ENCODE measurements at places on chromosomes 2 and 18.
A peak's percentile ranks its signal among the peaks of the same experiment; 100 is the strongest.

DNA sequence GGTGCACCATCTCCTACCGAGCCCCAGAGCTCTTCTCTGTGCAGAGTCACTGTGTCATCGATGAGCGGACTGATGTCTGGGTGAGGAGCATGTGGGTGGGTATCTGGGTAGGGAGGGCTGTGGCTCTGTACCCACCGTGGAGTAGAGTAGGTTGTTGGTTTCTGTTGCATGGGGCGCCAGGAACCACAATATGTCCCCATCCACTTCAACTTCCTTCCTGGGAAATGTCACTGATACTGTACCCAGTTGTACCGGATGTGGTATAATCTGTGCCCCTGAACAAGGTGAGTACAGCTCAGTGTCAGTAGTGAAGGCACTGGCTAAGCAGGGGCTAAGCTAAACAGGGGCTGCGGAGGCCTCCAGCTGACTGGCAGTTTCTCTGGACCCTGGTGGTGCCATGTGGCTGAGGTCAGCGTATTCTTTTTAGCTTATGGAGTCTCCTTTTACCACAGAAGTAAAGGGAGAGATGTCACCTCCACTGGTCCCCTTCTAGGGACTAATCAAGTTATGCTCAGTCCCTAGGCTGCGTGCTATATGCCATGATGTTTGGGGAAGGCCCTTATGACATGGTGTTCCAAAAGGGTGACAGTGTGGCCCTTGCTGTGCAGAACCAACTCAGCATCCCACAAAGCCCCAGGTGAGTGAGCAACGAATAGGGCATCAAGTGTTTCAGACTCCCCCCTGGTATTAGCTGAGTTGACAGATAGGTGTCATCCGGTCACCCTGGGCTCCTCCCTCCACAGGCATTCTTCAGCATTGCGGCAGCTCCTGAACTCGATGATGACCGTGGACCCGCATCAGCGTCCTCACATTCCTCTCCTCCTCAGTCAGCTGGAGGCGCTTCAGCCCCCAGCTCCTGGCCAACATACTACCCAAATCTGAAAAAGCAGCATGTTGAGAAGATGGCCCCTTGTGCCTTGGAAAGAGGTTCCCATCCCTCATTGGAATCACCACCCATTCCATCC, 2.7 kb downstream of the STK16 start:
- peak; percentile 59 for ATAC-seq

DNA sequence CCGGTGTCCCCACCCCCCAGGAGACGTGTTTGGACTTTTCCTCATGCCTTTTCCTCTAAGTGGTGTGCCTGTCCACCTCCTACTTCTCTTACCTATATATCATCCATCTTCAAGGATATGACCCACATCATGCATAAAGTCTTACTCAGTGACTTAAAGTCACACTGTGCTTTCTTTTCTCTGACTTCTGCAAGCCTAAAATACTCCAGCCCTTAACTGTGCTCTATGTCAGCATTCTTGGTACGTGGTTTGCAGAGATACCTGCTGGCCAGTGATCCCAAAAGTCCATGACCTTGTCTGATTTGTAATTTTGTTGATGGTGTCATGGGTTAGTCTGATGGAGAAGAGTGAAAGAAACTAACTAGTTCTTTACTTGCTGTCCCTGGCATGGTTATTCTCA, 393.6 kb upstream of the NRP2 start:
- no peak for ATAC-seq

DNA sequence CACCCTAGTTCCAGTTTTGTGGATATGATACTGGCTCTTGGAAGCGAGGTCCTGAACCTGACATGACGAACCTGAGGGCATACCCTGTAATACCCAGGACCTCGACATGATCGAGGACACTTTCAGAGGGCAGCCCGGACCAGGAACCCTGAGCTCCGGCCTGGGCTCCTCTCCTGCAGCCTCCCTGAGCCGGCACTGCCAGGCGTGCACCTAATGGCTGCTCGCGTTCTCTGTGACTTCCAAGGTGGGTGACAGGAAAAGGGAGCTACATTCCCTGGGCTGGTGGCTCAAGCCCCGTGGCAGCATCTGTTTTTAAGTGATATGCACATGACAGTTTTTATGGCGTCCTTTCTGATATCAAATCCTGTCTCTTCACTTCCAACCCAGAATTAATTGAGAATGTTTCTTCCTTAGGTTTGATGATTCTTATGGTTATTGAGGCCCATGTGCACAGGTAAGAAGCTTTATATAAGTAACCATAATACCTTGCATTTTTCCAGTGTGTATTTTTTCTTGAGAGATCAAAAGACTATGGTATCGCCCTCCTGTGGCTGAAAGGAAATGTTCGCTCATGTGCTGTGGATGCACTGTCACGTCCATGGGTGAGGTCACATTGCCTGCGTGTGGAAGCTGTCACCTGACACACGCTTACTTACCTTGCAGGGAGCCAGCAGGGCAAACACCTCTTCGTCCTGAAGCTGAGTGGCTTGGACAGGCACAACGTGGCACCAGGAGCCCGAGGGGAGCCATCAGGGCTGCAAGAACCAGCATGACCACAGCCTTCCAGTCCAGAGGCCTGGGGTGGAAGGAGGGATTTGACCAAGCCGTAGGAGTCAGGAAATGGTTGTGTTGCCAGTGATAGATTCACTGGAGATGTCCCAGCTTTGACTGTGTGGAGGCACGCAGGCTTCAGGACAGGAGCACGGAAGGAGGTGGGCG, 367.4 kb upstream of the MYT1L start:
- no peak for ATAC-seq

DNA sequence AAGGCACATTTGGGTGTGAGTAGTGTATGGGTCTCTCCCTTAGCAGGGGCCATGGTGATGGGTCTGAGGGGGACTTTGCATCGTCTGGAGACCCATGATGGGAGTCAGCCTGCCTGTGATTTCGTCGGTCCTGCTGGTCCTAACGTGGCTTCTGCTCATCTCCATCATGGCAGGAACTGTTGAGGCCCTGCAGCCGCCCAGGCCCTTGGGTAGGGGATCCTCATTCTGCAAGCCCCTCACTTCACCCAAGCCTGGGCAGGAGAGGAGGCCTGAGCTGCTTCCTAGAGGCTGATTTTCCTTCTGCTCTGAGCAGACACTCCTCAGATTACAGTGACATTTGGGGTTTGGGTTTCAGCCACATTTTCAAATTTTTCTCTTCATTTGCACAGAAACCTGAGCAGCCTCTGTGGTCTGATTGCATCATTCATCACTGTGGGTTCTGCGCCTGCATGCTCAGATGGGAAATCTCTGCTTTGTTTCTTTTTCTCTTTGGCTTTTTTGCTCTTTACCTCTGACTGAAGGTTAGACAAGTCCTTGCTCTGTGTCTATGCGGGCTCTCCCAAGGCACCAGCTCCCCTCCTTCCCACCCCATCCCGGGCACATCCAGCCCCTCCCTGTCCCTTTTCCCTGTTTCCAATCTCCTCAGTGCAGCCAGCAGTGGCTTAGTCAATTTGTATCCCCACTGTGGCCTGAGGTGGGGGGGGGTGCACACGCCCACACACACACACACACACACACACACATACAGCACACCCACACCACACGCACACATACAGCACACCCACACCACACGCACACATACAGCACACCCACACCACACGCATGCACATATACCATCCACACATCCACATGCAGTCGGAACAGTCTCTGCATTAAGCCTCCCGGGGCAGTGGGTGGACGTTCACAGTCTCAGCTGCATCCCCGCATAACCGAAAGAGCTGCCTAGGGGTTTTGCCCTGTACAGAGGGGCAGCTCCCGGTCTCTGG, 305.4 kb upstream of the HS6ST1 start:
- no peak for ATAC-seq

GRCh38 chr18:79476918-79477571, 81.3 kb downstream of the NFATC1 start:
- no peak for ATAC-seq

DNA sequence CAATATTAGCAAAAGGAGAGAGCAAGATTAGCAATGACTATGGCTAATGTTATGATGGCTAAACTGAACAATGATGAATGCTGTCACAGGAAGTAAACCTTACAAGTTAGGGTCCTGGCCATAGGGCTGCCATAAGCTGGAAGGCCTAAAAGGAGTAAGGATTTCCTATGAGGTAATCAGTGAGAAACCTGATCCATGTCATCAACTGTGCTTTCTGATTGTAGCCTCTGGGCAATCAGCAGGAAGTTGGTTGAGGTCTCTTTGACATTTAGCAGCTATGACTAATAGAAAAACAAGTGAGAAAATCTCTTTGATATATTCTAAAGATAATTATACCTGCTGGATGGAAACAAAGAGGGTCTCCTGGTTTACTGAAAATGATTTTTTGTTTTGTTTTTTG, 193.0 kb downstream of the RAB3GAP1 start:
- ATAC-seq, result peak; percentile 92

- ATAC-seq, result no peak
Observed at GRCh38 chr2:241809383-241810306, 652 bp downstream of the NEU4 start.

GRCh38 chr2:18708203-18708715, 118.9 kb upstream of the NT5C1B start:
- no peak for ATAC-seq

GRCh38 chr2:185502351-185502750, 236.3 kb upstream of the FSIP2 start:
- no peak for ATAC-seq

GRCh38 chr2:27320958-27321543, 1.8 kb downstream of the MPV17 start:
- ATAC-seq, result no peak

DNA sequence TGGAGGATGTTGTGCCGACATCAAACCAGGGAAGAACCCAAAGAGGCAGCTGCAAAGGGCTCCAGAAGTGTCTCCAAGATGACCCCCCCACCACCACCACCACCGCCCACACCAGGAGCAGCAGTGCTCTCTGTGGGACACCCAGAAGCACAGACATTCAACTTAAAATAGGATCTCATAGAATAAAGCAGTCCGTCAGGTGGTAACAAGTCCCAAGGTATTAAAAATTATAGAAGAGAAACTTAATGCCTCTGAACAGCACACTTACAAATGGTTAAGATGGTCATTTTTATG, 155.5 kb upstream of the ID2 start:
- no peak for ATAC-seq

GRCh38 chr18:58364876-58365528, 263.9 kb downstream of the ALPK2 start:
- no peak for ATAC-seq

GRCh38 chr2:27569398-27569797, 13.4 kb upstream of the ZNF512 start:
- no peak for ATAC-seq

- no peak for ATAC-seq
Observed at GRCh38 chr2:98558852-98559530, 49.3 kb downstream of the COA5 start.

DNA sequence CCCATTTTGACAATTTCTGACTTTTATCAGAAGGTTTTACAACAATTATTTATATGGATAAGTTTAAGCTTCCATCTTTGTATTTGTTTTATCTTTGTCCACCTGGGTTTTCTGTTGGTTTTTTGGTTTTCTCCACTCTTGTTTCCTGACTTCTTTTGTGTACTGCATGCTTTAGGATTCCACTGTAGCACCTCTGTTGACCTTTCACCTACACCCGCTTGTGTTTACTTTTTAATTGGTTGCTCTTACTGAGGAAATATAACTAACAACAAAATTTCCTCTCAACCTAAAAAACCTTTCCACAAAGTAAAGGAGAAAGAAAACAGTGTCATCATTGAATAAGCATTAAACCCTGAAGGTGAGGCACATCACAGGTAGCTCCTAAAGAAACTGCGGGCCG, 39.8 kb upstream of the TTR start:
- ATAC-seq, result no peak

- no peak for ATAC-seq
Observed at GRCh38 chr2:29751390-29751789, 170.0 kb downstream of the ALK start.

- no peak for ATAC-seq
Observed at GRCh38 chr18:63320975-63321265, 1.4 kb upstream of the BCL2 start.

DNA sequence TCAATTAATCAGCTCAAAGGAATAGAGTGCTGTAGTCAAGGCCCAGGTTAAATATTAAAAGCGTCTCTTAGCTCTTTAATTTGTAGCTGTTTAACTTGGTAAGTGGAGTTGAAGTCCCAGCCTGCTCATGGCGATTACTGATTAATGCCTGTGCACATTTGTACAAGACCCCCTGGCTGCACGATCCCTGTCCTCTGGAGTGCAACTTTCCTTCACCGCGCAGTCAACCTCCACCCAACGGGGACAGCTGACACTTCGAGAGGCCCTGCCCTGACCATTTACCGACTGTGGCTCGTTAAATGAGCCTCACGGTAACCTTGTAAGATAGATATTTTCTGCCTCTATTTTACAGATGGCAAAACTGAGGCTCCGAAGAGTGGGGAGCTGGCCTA, 5.5 kb upstream of the CYS1 start:
- ATAC-seq, result no peak

GRCh38 chr2:27051902-27052645, 606 bp downstream of the AGBL5 start:
- ATAC-seq, result no peak

DNA sequence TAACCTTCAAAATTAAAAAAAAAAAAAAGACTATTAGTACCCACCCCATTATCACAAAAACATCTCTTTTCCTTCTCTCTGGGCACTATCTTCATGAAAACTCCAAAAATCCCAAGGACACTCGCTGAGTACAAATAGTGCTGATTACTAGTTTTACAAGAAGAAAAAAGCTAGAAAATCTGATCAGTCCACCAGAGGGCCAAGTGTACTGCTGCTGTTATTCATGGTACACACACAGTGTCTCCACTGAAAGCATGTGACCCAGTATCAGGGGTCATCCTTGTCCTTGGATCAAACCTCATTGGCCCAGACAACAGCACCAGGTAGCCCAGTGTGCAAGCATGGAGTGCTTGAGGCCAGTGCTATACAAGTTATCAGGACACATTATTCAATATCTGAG, 382.7 kb upstream of the KLHL29 start:
- ATAC-seq, result no peak

DNA sequence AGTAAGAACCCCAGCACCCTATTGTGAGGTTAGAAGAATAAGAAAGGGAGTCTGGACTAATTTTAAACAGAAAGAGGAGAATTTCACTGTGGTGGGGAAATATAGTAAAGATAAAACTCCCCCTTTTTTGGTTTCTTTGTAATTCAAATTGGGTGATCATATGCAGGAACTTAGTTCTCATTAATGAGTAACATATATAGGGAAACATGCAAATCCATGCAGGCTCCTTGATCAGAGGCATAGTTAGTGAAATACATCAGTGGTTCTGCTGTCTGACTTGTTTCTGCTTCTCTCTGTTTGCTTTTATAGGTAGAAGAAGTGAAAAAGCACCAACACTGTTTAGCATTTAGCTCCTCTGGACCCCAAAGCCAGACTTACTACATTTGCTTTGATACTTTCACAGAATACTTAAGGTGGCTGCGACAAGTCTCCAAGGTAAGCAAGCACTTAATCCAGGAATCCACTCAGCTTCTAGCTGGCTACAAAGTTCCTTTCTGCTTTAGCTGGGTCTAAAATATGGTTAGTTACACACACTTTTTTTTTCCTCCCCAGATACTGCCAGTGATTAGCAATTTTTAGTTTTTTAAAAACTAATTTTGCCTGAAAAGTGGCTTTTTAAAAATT, 123.2 kb downstream of the PHLPP1 start:
- no peak for ATAC-seq

Data from activated CD4-positive, CD25-positive, alpha-beta regulatory T cell treated with anti-CD3 and anti-CD28 coated beads, Interleukin-2, amount 50 U/mL, for 24 hours (primary cell).